ENCODE measurements at places on chromosomes 1 and 21. TPM values are rescaled to one million over a fixed set of nuclear protein-coding genes. Genes with fewer than 3 reads are reported as not detected.

HAO2 gene
- total RNA-seq = not detected

COL6A1 gene
- 88.8 TPM for total RNA-seq

KDM1A gene
- total RNA-seq = 137 TPM

- DNase-seq = no peak
These were observed 62.2 kb upstream of the GRIK3 start for GRCh38 chr1:37096523-37096922.

DNA sequence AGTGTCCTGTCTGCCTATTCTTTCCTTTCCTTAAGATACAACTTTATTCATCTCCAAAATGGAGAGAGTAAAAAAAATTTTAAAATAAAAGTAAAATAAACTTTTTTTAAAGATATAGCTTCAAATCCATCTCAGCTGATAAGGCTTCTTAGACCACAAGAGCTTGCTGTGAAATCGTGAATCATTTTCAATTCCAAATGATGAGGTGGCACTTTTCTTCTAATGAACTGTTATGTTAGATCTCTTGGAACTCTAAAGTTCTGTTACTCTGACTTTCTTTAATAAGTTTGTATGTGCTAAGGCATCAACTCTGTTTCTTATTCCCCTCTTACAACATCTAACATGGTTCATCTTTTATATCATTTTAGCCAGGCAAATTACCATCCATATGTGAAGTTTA, 4.5 kb downstream of the SH3GLB1 start:
- DNase-seq = no peak
